ENCODE measurements at places on chromosomes 16 and 17.

- DNase-seq = no peak
Observed at GRCh38 chr17:5019475-5019956, 15.7 kb downstream of the SLC52A1 start.

DNA sequence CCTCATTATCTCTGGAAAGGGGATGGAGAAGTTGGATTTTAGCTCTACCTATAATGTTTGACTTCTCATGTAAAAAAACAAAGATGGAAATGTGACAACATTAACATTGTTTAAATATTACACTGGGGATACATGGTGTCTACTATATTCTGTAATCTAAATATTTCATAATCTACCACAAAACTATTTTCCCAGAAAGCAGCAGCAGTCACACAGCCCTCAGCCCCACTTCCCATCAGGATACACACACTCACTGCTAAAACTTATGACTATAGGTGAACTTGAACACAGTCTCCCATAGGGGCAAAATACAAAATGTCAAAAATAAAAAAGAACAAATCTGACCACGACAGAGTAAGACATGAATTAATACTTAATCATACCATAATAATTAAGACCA, 95.7 kb downstream of the KANSL1 start:
- DNase-seq = no peak

- no peak for DNase-seq
Observed at GRCh38 chr16:49179714-49180330, 101.8 kb downstream of the CBLN1 start.

DNA sequence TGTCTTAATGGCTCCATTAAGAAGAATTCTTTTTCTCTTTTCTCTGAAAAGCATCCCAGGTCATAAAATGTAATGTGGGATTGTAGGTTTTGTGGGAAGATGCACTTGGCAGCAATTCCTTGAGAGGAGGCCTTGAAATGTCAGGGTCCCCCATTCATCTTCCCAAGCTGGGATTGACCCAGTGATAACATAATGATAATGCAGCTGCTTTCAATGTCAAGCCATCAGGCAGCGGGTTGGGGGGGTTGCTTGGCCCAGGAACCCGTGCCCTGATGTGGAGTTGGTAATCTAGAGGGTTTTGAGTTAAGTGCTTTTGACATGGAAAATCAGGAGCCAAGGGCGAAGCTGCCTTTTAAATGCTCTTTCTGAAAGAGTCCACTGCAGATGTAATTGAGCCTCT, 484.0 kb downstream of the WWOX start:
- no peak for DNase-seq

DNA sequence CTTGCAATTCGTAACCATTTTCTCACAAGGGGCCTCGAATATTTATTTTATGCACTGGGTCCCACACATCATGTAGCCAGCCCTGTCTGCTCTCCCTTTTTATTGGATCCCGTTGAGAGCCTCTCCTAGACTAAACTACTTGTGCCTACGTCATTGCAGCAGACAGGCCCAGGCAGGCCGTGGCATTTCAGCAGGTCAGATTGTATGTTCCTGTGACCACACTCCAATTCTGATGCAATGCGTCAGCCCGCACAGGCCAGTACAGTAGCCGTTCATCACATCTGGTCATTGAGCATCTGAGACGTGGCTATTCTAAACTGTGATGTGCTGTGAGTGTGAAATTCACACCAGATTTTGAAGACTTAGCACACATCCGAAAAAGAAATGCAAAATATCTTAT, 42.2 kb downstream of the ABAT start:
- no peak for DNase-seq

GRCh38 chr16:17585449-17586074, 114.8 kb upstream of the XYLT1 start:
- DNase-seq = no peak

GRCh38 chr17:13646969-13647542, 45.3 kb upstream of the HS3ST3A1 start:
- no peak for DNase-seq
